ENCODE measurements at places on chromosomes 12 and 14.

DNA sequence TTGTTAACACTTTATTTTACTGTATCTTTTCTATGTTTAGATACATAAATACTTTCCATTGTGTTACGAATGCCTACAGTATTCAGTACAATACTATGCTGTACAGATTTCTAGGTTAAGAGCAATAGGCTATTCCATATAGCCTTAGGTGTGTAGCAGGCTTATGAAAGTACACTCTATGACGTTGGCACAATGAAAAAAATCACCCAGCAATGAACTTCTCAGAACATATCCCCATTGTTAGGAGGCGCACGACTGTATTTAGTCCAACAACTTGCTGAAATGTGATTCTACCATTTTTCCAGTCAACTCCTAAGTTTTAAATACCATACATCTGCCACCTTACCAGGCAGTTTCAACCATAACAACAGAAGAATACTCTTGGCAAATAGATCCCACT lies 1.8 kb downstream of the PARP11 start:
- peak; percentile 44 for DNase-seq

DNA sequence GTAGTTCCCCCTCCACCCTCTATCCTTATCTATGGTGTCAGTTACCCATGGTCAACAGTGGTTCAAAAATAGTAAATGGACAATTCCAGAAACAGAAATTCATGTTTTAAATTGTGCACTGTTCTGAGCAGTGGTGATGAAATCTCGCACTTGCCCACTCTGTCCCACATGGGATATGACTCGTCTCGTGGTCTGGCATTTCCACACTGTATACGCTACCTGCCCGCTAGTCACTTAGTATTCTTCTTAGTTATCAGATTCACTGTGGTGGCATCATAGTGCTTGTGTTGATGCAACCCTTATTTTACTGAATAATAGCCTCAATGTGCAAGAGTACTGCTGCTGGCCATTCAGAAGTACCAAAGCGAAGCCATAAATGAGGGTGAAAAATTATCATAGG lies 507.0 kb downstream of the SNAPC1 start:
- no peak for DNase-seq

- no peak for DNase-seq
These were observed 98.8 kb upstream of the GSC start for GRCh38 chr14:94868772-94869072.

DNA sequence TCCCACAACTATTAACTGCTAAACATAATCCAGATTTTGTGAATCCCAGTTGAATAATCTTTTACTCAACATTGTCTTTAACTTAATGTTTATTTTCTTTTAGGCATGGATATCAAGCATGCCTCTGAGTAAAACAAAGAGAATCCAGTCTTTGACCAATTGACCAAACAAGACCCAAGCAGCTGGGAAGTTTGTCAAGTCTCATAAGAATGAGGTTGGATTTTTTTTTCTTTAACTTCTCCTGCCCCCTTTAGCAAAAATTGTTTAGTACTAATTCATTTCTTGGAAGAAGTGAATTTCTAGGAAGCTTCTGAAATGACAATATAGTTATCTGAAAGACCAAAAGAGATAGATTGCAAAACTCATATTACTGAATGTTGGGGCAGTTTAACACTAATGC lies 89.9 kb downstream of the OTOGL start:
- DNase-seq: no peak

DNA sequence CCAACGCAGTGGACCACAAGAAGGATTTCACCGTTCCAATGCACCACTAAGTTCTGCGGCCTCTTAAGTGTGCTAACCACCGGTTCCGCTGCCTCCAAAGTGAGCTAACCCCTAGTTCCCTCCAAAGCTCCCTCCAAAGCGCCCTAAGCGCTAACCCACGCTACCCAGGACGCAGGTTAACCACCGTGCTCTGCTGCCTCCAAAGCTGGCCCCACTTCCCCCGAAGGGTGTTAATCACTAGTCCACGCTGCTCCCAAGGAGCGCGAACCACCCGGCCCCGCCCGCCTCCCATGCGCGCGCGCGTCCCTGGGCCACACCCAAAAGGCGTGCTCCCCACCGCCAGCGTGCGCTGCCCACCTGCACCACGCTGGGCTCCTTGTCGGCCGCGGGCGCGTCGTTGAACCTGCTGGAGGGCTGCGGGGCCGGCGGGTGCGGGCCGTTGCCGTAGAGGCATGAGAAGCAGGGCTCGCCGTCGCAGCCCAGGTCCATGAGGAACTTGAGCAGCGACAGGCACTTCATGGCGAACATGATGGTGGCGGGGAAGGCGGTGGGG lies 11.7 kb downstream of the FAM181A start:
- no peak for DNase-seq

- DNase-seq: peak; percentile 16
These were observed 79.8 kb downstream of the SLC15A4 start for GRCh38 chr12:128743916-128744315.

DNA sequence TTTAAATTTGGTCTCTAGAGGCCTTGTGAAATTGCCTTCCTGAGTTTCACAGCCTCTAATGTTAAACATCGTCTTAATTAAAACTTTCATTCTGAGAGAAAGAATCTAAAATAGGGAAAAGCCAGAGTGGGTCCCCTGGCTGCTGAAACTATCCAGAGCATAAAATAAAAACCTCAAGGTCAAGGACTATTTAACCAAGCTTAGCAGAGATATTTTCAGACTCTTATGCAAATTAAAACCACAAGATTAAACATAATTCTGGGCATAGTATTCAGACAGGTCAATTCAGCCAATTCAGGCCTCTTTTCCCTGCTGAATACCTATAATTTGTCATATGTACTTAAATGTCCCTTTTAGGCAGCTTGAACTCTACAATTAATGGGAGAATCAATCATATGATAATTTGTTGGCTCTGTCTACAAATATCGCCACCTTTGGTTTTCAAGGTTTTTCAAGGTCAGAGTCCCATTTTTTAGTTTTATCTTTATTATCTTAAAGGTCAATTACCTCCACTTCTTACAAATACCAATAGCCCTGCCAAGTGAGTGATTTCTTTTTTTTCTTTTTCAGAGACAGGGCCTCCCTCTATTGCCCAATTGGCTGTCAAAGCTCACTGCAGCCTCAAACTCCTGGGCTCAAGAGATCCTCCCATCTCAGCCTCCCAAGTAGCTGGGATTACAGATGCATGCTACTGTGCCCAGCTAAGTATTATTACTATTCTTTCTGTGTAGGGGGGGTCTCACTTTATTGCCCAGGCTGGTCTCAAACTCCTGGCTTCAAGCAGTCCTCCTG lies 257.1 kb downstream of the PHLDA1 start:
- DNase-seq: no peak

DNA sequence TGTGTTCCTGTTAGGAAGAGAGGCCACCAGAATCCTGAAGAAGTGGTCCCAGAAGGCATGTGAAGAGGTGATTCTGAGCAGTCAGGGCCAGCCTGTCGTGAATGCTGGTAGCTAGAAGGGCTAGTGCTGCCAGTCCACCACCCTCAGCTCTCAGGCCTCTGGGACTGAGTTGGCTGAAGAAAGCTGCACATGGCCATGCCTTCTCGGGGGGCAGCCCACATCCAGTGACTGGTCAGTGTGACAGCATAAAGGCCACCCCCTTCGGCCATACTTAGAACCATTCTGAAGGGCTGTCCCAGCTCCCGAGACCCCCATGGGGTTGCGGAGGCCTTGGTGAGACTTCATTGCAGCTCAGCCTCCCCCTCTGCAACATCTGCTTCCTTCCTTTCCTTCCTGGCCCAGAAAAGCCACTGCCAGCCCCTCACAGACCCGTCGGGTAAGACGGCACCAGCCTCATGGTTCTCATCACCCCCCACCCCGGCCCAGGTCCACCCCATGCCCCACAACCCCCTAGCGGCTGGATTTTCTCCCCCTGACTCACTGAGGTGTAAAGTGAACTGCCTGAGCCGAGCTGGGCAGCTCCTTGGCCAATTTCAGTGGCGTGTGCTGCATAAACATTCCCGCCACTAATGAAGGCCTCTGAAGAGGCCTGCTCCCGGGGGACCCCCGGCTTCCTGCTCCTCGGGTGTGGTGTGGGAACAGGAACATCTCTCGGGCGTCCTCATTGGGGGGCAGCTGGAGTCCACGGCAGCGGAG lies 49.5 kb upstream of the DIO3 start:
- DNase-seq: no peak

DNA sequence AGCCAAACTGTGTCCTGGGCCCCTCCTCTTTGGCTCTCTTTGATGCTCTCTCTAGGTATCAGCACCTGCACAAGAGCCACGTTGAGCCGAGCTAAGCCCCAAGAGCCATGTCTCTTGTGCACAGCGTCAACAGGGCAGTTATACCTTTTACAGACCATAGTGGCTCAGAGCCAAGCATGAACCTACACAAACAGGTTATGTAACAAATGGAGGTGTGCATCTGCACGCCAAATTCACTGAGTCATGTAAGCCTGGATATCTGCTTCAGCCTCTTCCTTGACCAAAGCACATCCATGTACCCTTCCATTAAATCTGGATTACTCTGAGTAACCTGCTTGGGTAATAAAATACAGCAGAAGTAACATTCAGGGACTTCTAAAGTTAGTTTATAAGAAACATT lies 509.7 kb downstream of the NAV3 start:
- no peak for DNase-seq

DNA sequence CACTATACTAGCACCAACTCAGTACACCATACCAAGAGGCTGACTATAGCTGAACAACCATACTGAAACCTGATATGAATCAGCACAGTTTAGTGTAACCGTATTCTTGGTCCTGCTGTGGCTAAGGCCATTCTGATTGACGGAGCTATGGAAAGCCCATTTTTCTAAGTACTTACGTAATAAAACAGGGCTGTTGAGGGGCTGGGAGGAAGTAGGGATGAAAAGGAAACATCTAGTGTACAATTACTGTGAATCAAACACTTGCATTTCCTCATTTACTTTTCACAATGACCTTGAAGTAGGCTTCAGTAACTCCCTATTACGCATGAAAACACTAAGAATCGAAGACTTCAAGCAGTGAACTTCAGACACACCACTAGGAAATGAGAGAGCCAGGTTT lies 198.2 kb downstream of the BTG1 start:
- DNase-seq: no peak

All from CD4-positive, alpha-beta T cell treated with Interleukin-17A for 1 hour (primary cell).